ENCODE measurements at places on chromosomes 7 and 10.

- no peak for DNase-seq
Observed at GRCh38 chr7:75626954-75627353, 111.8 kb downstream of the HIP1 start.

DNA sequence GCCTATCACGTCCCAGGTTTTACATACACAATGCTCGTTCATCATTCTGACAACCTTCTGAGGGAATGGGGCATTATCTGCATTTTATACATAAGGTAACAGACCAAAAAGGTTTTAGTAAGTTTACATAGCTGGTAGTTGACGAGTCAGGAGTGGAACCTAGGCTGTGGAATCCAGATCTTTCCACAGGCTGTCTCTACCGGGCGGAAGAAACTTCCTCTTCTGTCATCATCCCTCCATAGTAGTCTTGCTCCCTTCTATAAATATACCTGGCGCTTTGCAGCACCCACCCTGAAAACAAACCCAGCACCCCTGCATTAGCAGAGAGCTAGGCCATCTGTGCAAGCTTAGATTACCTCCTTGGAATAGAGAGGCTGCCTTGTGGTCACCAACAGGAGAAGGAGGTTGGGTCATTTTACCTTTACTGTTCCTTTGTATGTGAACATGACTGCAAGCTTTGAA is 1.3 kb downstream of the TSPAN13 start:
- DNase-seq, result peak; percentile 35

- no peak for DNase-seq
Observed at GRCh38 chr10:42975558-42976340, 101.1 kb upstream of the RET start.

DNA sequence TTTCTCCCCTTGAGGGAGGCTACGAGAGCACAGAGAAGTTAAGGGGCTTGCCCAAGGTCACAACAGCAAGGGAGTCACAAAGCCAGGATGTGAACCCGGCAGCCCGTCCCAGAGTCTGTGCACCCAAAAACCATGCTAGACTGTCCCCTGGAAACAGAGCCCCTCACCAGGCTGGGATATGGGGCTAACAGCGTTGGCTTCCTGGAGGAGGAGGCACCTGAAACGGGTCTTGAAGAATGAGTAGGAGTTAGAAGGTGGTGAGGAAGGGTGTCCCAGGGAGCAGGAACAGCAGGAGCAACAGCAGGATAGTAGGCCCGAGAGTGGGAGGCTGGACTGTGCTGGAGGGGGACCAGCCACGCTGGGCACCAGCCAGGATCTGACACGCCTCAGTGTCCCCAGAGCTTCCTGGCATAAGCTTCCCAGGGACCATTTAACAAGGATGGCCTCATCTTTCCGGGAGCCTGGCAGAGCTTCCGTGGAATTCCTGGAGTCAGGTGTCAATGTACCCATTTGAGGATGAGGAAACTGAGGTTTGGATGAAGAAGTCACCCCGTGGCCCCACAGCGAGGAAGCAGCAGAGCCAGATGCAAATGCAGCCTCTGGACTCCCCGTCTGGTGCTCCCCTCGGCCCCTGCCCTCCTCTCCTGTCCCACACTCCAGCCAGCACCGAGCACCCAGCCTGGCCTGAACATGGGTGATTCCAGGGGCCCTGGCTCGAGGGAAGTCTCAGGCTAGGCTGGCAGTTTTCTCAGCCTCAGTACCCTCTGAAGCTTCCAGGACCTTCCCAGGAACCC is 3.3 kb upstream of the GRIFIN start:
- DNase-seq, result no peak

GRCh38 chr10:77247031-77247990 is 390.3 kb downstream of the KCNMA1 start:
- peak; percentile 77 for DNase-seq

- DNase-seq, result no peak
Observed at GRCh38 chr7:92898798-92899197, 62.4 kb upstream of the CDK6 start.

DNA sequence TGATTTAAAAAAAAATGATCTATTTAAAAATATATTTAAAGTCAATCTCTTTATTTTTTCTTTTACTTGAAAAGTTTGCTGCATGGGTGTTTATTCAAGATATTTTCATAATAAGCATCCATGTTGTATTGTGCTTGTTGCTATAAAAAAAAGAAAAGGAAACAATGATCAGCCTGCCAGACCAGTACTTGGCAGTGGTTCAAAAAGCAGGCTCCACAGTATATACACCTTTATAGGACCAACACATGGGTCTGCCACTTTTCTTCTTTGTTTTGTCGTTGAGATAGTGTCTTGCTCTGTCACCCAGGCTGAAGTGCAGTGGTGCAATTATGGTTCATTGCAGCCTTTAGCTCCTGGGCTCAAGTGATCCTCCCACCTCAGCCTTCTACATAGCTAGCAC is 228.0 kb downstream of the TWIST1 start:
- no peak for DNase-seq

DNA sequence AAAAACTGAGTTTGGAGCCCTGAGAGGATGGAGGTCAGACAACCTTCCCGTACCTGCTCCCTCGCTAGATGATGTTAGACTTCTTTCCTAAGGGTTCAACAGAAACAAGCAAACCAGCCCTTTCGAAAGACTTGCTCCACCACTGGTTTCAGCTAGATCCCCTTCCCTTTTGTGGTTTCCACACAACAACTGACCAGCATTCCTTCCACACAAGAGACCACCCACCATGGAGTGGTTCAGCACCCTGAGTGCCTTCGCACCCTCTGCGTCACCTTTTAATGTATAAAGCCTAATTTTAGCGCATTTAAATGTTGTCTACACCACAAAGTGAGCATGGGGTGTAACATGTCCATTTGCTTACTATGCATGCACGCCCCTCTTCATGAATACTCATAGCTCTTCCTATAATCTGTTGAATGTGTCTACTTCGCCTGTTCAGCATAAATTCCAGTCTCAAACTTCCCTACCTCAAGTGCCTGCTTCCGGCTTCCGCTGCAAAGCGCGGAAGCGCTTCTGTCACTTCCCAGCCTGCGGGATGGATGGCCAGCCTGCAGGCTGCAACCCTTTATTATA is 69.0 kb downstream of the TACC2 start:
- DNase-seq, result no peak

GRCh38 chr7:27166531-27167505 is 1.5 kb upstream of the HOXA9 start:
- DNase-seq, result no peak

- DNase-seq, result no peak
Observed at GRCh38 chr10:92075829-92076228, 152.3 kb downstream of the BTAF1 start.

DNA sequence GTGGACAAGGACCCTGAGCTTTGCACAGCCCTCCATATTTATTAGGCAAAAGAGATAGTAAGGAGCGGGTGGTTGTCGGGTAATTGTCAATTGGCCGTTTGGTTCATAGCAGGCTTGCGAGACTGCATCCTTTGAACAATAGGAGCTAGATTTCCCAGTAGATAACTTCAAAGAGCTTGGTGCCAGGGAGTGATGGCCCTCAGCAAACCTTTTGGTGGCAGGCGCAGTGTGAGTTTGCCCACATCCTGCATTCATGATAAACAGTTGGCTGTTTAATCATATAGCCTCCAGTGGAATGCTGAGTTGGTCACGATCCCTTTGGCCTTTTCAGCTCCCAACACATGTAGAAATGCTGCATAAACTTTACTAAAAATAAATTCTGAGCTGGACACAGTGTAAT is 156.9 kb downstream of the AKR1D1 start:
- DNase-seq, result no peak

DNA sequence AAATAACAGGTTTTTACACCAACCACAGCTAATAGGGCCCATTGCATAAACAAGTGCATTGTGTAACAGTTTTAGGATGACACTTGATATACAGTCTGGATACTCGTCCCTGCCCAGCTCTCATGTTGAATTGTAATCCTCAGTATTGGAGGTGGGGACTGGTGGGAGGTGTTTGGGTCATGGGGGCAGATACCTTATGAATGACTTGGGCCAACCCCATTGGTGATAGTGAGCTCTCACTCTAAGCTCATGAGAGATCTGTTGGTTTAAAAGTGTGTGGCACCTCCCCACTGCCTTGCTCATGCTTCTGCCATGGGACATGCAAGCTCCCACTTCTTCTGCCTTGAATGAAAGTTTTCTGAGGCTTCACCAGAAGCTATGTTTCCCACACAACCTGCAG is 136.7 kb downstream of the PDE1C start:
- no peak for DNase-seq

DNA sequence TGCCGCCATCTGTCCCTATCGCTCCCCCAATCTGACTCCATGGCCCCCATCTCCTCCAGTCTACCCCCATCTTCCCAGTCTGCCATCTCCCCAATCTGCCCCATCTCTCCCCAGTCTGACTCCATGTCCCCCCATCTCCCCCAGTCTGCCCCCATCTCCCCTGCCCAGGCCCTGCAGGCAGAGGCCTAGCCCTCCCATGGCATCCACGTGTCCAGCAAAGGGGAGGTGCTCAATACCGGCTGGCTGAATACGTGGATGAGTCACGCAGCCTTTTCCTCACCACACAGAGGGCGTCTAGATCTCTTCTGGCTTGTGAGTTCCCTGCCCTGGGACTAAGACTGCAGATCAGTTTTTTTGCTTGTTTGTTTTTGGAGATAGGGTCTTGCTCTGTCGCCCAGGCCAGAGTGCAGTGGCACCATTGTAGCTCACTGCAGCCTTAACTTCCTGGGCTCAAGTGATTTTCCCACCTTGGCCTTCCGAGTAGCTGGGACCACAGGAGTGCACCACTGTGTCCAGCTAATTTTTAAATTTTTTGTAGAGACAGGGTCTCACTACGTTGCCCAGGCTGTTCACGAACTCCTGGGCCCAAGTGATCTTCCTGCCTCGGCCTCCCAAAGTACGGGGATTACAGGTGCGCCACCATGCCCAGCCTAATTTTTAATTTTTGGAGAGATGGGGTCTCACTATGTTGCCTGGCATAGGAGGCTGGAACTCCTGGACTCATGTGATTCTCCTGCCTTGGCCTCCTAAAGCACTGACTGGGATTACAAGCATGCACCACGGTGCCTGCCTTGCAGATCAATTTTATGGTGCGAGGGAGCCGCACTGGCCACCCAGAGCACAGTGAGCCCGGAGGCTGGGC is 15.3 kb upstream of the GPR146 start:
- DNase-seq, result peak; percentile 96

DNA sequence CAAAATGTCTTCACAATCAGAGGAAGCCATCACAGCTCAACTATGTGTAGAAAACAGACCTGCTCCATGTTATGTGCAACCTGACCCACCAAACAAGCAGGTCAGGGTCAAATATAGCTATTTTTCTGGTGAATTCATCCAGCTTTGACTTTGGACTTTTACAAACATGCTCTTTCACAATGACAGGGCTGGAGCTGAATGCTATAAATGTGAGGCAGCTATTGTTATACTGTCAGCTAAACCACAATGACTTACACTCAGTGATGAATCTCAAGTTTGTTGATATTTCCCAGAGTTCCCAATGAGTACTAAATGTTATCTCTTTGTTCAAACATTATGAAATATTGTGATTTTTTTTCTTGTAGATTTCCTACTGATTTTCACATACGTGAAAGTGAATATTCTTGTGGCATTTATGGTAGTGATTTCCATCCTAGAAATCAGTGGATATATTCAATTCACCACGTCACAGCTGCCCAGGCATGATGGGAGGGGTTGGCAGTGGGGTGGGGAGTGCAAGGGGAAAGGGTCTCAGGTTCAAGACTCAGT is 2.5 kb upstream of the ITIH2 start:
- peak; percentile 37 for DNase-seq

DNA sequence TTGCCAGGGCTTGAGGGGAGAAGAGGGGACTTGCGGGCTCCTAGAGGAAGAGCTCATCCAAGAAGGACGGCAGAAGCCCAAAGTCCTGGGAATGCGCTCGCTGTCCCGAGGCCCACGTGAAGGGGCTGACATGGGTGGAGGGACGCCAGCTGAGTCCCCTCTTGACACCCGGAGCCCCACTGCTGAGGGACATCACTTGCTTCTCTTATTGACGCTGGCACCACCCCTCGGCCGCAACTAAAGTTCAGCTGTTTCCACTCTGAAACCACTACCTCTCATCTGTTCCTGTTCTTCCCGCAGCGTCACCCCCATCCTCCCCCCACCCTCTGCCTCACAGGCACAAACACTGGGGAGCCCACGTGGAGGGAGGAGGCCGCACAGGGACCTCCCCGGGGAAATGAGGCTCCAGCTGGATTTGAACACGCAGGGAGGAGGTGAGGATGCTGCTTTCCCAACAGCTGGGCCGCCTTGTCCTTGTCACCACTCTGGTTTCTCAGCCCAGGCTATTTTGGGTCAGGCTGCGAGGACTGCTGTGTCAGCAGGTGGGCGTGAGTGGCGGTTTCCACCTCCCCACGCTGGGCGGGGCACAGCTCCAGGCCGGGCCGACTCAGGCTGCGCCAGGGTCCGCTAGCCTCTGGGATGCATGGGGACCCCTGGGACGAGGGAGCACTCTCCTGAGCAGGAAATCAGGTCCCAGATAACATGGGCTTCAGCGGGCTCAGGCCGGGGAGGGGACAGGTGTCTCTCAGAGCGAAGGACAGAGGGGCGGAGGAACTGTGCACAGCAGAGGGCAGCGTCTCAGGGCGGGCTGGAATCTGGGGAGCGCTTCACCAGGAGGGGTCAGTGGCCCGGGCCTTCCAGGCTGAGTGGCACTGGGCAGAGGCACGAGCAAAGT is 156.3 kb downstream of the ZNF248 start:
- DNase-seq, result no peak

DNA sequence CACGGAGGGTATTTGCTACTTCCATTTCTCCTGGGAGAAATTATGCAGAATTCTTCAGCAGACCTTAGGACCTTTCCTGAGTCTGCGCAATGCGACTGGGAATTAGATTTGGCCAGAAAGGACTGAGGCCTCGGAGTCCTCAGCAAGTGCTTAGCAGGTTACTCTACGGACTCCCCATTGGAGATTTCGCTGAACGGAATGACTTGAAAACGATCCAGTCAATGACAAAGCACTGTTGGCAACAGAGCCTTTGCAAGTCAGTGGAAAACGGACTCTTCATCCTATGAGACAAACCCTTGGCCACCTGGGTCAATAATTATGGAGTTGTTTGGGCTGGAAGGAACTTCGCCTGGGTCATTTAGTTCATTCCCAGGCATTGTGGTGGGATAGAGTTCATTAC is 107.4 kb downstream of the FAM204A start:
- no peak for DNase-seq

DNA sequence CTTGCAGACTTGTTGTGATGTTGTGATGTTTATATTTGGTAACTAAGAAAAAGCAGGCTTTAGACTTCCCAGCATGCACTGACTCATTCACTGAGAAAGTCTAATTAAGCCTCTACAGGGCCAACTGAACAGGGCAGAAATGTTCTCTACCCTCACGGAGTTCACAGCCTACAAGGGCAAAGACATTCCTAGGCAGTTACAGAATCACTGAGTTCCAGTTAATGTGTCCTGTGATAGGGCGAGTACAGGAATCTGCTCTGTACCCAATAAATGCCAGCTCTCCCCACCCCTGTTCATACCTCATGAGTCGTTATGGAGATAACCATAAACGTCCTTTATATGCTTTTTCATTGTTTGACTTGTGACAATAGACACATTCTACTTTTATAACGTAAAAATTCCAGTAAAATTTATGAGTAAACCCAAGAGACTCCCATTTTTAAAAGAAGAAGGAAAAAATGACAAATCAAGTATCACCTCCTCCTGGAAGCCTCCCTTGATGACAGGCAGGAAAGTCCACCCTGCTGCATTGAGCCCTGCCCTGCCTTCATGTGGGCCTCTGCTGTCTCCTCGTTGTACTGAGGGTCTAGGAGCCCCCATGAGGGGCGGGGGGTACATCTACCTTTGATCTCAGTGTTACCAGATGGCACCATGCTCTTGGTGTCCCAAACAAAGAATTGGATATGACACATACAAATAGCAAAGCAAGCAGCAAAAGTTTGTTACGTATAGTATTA is 14.3 kb downstream of the MUC12 start:
- DNase-seq, result peak; percentile 79

Measured in astrocyte of the hippocampus (primary cell).